ENCODE measurements at places on chromosomes 2 and 18.

DNA sequence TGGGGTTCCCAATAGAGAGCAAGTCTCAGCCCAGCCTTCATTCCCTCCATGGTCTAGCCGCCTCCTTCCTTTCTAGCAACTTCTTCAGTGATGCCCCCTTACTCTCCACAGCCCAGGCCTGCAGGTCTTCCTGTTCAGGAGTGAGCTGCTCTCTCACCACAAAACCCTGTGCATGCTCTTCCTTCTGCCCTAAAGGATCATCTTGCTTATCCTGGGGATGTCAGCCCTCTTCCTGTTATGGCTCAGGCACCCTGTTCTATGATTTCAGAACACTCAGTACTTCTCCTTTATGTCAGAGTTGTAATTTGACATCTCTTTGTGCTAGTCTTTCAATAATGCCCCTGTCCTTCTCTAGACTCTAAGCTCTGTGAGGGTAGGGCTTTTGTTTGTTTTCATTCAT is 19.4 kb downstream of the TMEM178A start:
- DNase-seq: no peak

DNA sequence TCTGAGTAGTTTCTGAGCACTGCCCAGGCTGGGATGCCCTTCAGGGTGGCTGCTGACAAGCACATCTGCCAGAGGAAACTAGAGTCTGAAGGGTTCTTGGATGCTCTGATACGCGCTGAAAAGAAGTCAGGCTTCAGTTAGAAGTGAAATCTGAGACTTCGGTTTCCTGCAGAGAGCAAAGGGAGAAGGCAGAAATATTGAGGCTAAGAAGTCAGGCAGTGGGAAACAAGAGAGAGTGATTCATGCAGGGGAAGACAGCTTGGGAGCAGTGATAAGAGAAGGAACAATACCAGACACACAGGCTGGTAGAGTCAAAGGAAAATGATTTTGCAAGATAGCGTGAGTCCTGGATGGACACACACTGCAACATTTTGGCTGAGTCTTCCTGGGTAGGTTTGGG is 51.0 kb upstream of the BOD1L2 start:
- DNase-seq: no peak

- no peak for DNase-seq
Observed at GRCh38 chr2:181289698-181290097, 167.5 kb upstream of the ITGA4 start.

DNA sequence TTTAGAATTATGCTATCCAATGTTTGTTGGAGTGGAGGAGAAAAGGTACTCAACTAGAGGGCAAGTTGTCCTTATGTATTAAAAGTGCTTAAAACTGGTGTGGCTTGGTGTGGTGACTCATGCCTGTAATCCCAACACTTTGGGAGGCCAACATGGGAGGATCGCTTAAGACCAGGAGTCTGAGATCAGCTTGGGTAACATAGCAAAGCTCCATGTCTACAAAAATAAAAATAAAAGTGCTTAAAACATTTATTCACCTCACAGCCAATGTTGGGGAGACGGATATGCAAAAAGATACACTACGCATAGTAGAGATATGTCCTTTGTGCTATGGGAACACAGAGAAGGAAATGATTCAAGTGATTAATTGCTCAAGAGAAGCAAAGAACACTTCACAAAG is 19.3 kb upstream of the TNFAIP6 start:
- no peak for DNase-seq

GRCh38 chr2:6352906-6353515 is 512.7 kb downstream of the CMPK2 start:
- no peak for DNase-seq

GRCh38 chr2:112718863-112719370 is 1.9 kb upstream of the NT5DC4 start:
- no peak for DNase-seq

DNA sequence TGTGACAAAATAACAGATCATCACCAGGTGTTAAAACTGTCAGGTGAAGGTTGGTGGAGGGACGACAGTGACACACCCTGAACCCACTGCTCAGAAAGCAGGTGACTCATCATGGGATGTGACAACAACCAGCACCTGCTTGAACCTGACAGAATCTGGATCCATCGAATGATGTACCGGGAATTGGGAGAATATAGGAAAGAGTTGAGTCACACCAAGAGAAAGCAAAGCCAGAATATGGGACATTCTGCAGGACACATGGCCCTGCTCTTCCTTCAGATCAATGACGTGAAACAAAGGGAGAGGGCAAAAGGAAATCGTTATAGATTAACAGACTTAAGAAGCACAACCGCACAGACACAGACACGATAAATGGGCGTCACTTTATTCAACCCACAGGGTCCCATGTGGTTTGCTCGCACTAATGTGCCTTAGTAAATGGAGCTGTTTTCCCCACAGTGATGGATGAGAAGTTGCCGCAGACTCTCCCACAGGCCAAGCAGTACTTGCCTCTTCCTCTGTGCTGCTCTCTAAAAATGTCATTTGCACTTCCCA is 100.1 kb downstream of the CRACDL start:
- peak; percentile 36 for DNase-seq

GRCh38 chr2:109351164-109351756 is 222.3 kb downstream of the SH3RF3 start:
- no peak for DNase-seq

GRCh38 chr18:59861963-59862819 is 37.6 kb upstream of the PMAIP1 start:
- DNase-seq: no peak

- DNase-seq: no peak
Observed at GRCh38 chr2:65545837-65546805, 113.7 kb upstream of the SPRED2 start.

DNA sequence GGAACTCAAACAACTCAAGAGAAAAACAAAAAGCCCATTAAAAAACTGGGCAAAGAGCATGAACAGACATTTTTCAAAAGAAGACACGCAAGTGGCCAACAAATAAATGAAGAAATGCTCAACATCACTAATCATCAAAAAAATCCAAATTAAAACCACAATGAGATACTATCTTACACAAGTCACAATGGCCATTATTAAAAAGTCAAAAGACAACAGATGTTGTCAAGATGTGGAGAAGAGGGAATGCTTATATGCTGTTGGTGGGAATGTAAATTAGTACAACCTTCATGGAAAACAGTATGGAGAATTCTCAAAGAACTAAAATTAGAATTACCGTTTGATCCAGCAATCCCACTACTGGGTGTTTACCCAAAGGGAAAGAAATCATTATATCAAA is 15.1 kb downstream of the LMAN1 start:
- no peak for DNase-seq

DNA sequence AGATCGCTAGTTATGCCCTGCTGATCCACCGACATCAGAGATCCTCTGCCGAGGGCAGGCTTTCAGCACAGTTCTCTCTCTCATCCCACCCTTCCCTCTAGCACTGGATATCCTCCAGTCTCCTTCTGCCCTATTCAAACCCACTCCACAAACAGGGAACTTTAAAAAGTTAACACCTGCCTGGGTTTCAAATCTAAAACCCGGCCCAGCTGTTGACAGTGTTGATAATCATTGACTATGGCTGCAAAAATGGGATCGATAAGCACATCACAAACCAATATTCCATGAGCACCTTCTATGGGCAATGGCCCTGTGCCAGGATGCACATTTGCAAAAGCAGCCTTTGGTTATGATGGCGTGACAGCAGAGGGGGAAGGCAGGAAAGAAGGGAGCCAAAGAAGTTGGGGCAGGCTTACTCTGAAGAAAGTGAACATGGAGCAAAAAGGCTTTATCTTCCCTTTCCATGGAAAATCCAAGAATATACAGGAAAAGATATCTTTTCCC is 482.3 kb upstream of the KLHL29 start:
- no peak for DNase-seq
